ENCODE measurements at places on chromosomes 12 and 14.

GRCh38 chr14:24693983-24694382 lies 60.0 kb upstream of the GZMB start:
- no peak for DNase-seq

DNA sequence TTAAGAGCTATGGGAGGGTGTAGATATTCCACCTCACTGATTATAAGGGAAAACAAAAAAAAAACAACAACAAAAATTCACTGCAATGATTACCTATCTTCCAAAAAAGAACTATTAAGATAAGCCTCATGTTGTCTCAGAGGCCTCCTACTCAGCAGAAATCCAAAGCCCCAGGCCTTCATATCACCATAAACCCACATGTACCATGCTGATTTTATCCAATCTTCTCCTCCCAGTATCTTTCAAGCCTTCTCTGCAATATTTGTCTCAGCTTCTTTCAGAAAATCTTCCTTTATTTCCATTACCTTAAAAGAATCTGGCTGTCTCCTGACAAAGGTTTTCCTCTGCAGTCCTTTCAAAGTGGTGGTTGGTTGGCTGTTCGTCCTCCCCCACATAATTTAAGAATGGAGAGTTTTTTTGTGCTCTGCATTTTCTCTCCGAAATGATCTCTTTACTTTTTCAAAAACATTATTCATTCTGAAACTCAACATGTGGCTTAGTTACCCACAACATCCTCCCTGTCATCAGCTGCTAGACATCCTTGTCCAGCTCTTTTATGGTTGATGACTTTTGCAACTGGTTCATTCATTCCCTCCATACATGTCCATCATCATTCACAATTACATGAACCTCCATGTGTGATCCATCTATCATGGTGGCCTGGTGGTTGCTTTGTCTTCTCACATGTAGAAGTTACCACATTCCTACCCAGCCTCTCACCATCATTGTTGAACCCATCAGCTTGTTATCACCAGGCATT lies 2.9 kb upstream of the EPYC start:
- no peak for DNase-seq

DNA sequence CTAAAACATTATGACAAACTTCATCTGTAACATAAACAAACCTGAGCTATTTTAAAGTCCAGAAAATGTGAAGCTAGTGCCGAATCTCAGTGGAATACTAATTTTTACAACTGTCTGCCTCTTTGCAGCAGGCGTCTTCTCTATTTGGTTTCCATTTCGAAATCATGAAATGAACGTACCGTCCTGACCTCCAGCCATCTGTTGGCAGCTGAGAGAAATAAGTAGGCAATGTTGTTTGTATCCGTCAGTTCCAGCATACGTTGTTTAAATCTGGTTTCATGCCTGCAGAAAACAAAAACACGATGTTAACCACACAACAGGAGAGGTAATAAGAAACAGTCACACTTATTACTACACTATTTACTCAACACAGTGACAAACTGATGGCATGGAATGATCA lies 54.3 kb upstream of the KCNJ8 start:
- no peak for DNase-seq

DNA sequence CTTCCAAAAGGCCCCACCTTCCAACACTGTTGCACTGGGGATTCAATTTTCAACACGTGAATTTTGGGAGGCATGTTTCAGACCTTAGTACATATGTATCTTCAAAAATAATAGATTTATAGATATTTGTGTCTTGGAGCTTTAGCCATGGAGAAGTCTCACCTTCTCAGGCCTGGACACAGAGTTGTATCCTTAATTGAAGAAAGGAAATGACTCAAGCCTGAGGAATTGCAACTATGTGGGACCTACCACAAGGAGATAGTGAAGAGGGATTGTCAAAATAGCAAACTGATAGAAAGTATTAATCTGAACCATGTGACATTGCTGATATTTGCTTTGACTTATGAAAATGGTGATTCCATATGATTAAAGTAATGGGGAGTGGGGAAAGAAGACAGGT lies 89.8 kb downstream of the ACSS3 start:
- no peak for DNase-seq

DNA sequence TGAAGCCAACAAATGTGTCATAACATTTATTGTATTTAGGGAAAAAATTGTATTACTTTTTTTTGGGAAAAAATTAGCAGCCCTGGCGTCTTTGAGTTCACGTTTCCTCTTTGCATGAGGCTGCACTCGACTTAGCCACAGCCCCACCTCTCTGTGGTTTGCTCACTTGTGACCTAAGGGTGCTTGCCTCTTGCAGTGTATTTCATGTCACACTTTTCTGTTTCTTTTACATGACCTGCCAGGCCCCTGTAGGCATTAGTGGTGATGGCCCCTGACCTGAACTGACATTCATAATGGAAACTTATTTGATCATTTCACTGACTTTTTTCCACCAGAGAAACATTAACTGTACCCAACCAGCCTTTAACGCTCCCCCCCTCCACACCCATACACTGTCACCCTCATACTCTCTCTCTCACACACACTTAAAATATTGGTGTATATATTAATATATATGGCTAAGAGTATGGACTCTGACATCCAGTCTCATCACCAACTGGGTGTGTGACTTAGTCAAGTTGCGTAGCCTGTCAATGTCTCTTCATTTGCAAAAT lies 122.9 kb downstream of the PRKCH start:
- DNase-seq, result no peak

DNA sequence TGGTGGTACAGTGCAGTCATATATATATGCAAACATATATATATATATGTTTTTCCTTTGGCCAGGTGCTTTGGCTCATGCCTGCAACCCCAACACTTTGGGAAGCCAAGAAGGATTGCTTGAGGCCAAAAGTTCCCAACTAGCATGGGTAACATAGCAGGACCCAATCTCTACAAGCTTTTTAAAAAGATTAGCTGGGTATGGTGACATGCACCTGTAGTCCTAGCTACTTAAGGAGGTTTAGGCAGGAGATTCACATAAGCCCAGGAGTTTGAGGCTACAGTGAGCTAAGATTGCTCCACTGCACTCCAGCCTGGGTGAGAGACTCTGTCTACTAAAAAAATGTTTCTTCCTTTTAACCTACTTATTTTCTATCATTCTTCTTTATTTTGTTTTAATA lies 10.2 kb downstream of the PZP start:
- DNase-seq, result no peak

- no peak for DNase-seq
Observed at GRCh38 chr12:93434256-93434865, 7.4 kb downstream of the UBE2N start.

DNA sequence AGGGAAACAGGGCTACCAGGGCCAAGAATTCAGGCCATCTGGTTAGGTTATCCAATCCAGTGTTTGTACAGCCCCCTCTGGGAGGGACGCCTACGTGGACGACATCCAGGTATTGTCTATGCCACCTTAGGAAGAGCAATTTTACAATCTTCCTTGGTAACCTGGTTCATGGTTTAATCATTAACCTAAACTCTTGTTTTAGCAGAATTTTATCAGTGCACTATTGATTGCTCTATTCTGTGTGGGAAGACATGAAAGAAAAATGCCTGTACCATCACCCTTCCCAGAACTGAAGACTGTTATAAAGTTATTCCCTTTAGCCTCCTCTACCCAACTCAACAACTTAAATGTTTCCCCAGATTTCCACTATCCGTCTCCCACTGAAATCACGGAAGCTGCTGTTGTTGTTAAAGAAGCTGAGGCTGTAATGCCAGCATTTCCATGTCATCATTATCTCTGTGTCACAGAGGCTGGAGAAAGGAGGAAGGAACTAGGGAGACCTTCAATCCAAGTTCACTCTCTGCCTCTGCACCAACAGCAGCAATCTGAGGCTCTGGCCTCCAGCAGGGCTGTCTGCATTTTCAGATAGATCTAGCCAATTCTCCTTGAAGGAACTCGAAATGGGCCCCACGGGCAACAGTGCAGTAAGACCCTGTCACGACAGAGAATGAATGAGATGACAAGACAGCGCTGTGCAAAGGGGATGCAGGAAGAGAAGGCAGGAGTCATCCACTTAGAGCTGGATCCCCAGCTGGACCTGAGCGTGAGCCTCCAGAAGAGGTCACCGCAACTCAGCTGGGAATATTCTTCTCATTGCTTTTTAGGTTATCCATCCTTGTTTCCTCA lies 183.4 kb upstream of the GZMB start:
- no peak for DNase-seq

GRCh38 chr14:41839661-41840060 lies 233.0 kb downstream of the LRFN5 start:
- no peak for DNase-seq

DNA sequence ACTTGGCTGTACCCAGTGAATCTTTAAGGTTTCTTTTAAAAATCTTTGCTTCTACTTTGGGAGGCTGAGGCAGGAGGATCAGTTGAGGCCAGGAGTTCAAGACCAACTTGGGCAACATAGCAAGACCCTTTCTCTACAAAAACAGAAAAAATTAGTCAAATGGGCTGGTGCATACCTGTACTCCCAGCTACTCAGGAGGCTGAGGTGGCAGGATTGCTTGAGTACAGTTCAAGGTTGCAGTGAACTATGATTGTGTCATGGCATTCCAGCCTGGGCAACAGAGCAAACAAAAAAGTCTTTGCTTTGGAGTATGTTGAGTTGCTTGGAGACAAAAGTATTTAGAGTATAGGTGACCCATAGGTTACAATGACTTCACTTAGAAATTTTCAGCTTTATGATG lies 6.2 kb upstream of the DDX55 start:
- no peak for DNase-seq

- no peak for DNase-seq
Observed at GRCh38 chr12:125685915-125686314, 620.7 kb downstream of the AACS start.

- DNase-seq, result no peak
Observed at GRCh38 chr12:128891856-128892255, 38.6 kb downstream of the GLT1D1 start.

DNA sequence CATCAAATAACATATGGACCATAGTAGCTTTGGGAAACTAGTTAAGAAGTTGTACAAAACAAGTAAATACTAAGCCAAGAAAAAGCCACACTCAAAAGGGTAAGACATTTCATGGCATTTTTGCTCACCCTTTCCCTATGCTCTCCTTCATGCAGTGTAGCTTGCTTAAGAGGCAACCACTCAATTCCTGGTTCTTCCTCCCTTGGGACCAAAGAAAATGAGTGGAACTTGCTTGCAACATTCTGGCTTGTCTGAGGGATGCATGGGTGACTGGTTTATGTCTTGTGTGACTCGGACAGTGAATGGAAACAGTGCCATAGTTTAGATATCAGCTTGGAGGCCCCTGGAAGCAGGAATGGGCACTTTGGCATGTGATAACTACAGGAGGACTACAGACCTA lies 252.0 kb upstream of the ARID2 start:
- DNase-seq, result no peak

DNA sequence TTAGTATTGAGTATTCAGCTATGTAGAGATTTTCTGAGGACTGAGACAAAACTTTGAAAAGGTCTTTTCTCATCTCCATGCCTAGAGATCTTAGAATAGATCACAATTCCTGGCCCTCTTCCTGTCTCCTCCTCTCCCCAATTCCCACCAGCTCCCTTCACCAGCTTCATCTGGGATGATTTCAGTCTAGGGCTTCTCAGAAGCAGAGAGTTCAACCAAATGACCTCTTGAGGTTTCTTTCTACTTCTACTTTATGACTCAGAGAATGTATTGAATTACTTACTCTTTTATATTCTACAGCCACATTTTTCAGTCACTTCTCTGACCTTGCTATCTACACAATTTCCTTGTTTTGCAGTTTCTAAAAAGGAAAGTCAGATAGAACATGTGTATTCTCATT lies 19.4 kb upstream of the SNX6 start:
- peak; percentile 81 for DNase-seq

- DNase-seq, result no peak
Observed at GRCh38 chr12:68245180-68246021, 8.0 kb downstream of the IL22 start.

- DNase-seq, result no peak
Observed at GRCh38 chr14:89616852-89617341, 199.9 kb upstream of the FOXN3 start.

DNA sequence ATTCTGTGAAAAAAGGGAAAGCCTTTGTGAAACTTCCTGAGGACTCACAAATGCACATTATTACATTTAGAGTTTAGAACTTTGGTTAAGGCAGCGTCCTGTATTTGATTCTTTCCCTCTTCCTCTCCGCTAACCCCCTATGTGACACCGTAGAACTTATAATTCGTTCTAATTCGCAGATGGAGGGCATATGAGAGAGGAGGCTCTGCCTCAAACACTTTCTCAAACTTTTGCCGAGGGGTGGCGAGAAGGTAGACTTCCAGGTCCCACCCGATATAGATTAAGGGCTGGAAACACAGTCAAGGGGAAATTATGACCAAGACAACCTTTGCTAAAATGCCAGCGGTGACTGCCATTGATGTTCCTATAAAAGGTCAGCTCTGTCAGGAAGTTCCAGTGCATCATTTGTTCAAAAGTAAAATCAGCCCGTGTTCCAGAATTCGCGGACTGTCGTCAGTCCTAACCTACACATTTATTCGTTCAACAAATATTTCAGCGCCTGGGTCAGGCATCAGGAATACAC lies 904 bp upstream of the PAPOLA start:
- no peak for DNase-seq

DNA sequence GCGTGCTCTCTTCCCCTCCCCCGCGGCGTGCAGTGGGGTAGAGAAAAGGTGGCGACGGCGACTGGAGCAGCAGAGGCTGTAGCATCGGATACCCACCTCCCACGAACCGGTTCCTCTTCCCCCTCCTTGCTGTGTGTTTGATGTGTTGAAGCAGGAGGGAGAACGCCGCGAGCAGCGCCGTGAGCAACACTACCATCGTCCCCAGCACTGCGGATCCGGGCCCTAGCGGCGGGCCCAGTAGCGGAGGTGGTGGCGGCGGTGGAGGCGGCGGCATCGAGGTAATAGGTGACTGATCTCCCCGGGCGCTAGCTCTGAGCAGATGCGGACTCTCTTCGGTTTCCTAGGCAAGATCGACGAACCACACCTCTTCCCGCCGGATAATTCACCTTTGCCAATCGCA lies 132.9 kb upstream of the AEBP2 start:
- no peak for DNase-seq

- no peak for DNase-seq
Observed at GRCh38 chr12:123813349-123813748, 51.2 kb downstream of the DNAH10 start.

DNA sequence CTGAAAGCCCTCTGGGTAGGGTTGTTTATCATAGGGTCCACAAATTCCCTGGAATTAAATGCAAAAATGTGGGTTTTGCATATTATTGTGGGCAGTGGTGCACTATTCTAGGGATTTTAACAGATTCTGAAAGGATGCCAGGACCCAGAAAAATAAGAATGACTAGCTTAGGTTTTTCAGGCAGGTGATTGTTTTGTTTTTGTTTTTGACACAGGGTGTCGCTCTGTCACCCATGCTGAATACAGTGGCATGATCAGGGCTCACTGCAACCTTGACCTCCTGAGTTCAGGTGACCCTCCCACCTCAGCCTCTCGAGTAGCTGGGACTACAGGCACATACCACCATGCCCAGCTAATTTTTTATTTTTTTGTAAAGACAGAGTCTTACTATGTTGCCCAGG lies 19.2 kb downstream of the GALNT6 start:
- no peak for DNase-seq

DNA sequence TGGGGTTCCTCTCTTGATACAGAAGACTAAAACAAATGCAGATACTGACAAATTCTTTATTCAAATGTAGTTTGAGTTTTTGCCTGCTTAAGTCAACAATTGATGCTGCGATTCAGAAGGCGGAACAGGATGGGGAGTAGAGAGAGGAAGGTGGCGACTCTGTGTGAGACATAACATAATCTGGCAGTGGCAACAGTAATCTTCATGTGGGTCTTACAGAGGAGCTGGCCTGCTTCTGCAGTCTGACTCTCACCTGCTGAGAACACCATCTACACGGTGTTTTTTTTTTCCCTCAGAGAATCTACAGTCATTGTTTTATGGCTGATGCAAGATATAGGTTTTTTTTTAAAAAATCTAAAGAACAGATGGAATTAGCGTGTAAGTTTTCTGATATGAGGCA lies 10.1 kb downstream of the CCDC92 start:
- DNase-seq, result no peak

Data from COLO829 (cell line).